Common myeloid progenitor, CD34-positive (primary cell): ENCODE measurements at places on chromosomes 1 and 21.

- H3K27ac ChIP-seq: no peak overlapping the region
- H3K36me3 ChIP-seq: no peaks in the 10 kb centered on the region
- no peaks in the 10 kb centered on the region for H3K4me1 ChIP-seq
- H3K4me3 ChIP-seq: no peak overlapping the region
- no peaks in the 10 kb centered on the region for H3K27me3 ChIP-seq
These were observed 221.3 kb downstream of the MRPL39 start for GRCh38 chr21:25385911-25386474.

GRCh38 chr1:210758761-210759160, 375.2 kb downstream of the KCNH1 start:
- no peak for DNase-seq
- no peaks in the 10 kb centered on the region for H3K4me1 ChIP-seq
- H3K36me3 ChIP-seq: no peaks in the 10 kb centered on the region
- no peak overlapping the region for H3K27ac ChIP-seq
- no peaks in the 10 kb centered on the region for H3K27me3 ChIP-seq

DNA sequence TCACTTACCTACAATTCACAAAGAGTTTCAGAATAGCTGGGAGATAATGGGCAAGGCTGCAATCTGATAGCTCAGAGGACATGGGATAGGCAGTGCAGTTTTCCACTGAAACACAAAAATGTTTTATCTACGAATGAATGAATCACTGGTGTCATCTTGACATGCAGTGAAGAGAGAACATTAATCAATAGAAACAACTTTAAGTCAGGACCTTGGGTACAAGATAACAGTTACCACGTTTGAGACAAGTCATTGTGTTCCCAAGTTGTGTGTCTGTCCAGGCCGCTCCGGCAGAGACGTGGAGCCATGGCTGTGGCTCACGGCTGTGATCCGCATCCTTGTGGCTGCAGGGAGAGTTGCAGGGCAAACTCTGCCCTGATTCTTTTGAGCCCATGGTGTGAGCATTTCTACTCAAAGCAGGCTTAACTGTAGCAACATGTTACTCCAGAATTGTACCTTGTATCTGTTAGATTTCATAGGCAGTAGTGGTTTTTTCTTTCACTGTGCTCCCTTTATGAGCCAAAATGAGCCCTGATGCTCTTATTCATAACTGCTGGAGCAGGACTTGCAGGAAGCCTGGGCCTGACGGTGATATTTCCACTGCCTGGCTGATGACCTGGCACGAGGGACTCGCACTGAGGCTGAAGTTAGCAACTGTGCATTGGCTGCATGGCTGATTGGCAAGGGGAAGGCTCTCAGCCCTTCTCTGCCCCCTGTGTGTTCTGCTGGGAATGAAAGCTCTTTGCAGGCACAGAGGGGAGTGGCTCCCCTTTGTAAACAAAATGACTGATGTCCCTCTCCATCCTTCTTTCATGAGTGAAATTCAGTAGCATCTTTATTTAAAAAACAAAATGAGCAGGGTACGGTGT, 465.2 kb downstream of the AJAP1 start:
- DNase-seq: no peak

DNA sequence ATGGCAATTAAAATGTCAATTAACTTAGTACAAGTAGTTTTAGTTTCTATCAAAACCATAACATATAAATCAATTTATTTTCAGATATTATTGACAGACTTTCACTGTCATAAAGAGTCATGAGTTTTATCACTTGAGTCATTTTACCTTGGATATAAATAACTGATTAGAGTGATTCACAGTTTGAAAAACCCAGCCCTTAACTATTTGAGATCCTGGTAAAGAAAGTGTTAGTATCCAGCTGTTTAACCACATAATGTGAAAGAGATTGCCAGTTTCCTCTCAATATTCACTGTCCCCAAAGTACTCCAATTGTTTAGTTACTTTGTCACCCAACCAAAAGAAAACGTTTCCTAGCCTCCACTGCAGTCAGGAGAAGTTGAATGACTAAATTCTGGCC, 91.3 kb downstream of the UCHL5 start:
- no peaks in the 10 kb centered on the region for H3K4me1 ChIP-seq
- no peaks in the 10 kb centered on the region for H3K27me3 ChIP-seq
- H3K4me3 ChIP-seq: no peak overlapping the region
- H3K27ac ChIP-seq: no peak overlapping the region

DNA sequence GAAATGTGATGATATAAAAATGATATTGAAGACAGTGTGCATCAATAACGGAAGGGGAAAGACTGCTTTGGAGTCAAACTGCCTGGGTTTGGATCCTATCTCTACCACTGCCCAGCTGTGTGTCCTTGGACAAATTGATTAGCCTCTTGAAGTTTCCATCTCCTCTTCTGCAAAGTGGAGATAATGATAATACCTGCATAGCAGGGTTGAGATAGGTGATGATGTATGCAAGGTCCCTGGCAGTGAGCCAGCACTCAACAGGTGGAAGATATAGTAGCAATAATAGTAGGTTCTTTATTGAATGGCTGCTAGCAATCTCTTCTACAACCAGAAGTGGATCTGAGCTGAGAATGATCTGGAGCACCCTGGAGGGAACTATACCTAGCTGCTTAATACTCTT, 166.7 kb downstream of the MIS18A start:
- H3K4me3 ChIP-seq: no peak overlapping the region
- H3K36me3 ChIP-seq: no peaks in the 10 kb centered on the region
- no peak overlapping the region for H3K27ac ChIP-seq
- no peaks in the 10 kb centered on the region for H3K27me3 ChIP-seq
- H3K4me1 ChIP-seq: no peaks in the 10 kb centered on the region

DNA sequence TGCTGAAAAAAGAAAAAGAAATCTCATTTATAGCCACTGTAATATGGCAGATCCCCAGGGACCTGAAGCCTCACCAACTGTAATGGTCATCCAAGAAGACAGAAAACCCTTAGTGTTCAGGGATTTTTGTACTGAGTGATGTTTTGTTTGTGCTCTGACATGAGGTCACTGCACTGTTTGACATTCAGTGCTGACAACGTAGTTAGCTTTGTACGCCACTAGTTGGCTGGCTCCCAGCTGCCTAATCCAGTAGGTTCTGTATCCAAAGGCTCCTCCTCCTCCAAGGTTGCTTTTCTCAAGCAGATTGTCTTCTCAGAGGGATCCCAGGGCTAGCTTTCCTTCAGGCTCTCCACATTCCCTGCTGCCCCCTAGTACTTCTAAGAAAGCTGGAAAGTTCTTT, 9.5 kb upstream of the YRDC start:
- H3K4me3 ChIP-seq: no peak overlapping the region
- no peaks in the 10 kb centered on the region for H3K27me3 ChIP-seq
- H3K36me3 ChIP-seq: peaks cover 71% of the 10 kb centered on the region
- DNase-seq: no peak
- no peak overlapping the region for H3K27ac ChIP-seq

- H3K27me3 ChIP-seq: no peaks in the 10 kb centered on the region
- no peak for DNase-seq
- no peak overlapping the region for H3K4me3 ChIP-seq
- no peaks in the 10 kb centered on the region for H3K36me3 ChIP-seq
These were observed 179.8 kb downstream of the PHTF1 start for GRCh38 chr1:113579256-113580018.

DNA sequence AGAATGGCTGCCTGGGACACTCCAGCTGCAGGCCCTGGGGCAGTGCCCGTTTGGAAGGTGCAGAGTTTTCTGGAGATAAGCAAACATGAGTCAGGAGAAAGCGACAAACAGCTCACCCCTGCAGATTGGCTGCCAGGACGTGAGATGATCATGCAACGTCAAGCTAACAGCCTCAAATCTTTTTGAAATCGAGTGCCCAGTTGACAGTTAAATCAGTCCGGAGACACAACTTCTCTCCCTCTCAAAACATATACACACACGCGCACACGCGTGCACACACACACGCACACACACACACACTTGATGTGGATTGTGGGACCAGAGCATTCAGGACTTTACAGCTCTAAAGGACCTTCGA, 49.4 kb downstream of the TENT5C start:
- no peaks in the 10 kb centered on the region for H3K36me3 ChIP-seq
- no peaks in the 10 kb centered on the region for H3K27me3 ChIP-seq
- no peak overlapping the region for H3K27ac ChIP-seq

DNA sequence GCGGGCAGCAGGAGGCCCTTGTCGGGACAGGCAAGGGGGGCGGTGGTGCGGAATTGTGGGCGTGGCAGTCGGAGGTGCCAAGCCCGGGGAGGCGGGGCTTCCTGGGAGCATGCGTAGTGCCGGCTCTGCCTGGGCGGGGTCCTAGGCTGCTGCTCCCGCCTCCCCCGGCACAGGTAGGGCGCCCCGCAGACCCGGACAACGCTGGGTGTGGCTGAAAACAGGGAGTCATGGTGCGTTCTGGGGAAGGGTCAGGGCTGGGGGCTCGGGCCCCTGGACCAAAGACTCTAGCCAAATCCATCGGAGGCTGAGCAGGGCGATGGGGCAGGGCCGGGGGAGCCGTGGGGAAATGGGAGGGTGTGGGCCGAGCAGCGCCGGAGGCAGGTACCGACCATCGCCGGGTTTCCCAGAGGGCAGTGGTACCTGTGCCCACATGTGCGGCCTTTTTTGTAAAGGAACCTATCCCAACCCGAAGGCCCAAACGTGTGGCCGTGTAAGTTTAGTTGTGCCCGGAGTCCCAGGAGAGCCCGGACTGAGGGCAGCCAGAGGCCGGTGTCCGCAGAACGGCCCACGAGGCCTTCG, 231.9 kb downstream of the SDCCAG8 start:
- H3K27me3 ChIP-seq: no peaks in the 10 kb centered on the region
- H3K4me1 ChIP-seq: peaks cover 9% of the 10 kb centered on the region
- no peak for DNase-seq
- H3K36me3 ChIP-seq: peaks cover 6% of the 10 kb centered on the region

- no peak overlapping the region for H3K4me3 ChIP-seq
- DNase-seq: no peak
- no peaks in the 10 kb centered on the region for H3K4me1 ChIP-seq
- no peaks in the 10 kb centered on the region for H3K27me3 ChIP-seq
These were observed 39.8 kb downstream of the FAM78B start for GRCh38 chr1:166127003-166127402.

- H3K4me1 ChIP-seq: peaks cover 16% of the 10 kb centered on the region
- H3K36me3 ChIP-seq: no peaks in the 10 kb centered on the region
- H3K27me3 ChIP-seq: peaks cover 5% of the 10 kb centered on the region
These were observed 12.2 kb downstream of the FCRLB start for GRCh38 chr1:161733526-161733925.
